ENCODE measurements at places on chromosomes 12 and 14.

DNA sequence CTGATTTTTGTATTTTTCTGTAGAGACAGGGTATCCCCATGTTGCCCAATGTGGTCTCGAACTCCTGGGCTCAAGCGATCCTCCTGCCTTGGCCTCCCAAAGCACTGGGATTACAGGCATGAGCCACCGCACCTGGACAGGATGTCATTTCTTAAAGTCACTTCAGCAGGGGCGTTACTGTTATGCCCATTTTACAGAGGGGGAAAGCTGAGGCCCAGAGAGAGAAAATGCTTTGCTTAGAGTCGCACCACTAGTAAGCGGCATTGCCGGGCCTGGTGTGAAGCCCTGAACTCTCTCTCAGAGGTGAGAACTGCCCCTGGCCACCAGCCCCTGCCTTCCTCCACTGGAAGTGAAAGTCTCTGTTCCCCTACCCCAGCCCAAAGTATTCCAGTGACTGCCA is 207.0 kb downstream of the PHETA1 start:
- no peak for DNase-seq

DNA sequence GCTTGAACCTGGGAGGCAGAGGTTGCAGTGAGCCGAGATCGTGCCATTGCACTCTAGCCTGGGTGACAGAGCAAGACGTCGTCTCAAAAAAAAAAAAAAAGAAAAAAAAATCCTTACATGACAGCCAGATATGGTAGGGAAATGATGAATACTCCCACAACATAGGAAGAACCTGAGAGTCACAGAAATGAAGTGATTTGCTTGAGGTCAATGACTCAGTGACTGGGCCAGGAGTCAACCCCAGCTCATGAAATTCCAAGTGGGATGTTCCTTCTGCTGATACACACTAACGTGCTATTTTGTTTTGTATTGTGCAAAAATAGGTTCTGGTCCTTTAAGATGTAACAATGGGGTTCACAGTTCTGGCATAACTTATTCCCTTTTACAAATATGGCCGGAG is 9.0 kb downstream of the RHOF start:
- no peak for DNase-seq

DNA sequence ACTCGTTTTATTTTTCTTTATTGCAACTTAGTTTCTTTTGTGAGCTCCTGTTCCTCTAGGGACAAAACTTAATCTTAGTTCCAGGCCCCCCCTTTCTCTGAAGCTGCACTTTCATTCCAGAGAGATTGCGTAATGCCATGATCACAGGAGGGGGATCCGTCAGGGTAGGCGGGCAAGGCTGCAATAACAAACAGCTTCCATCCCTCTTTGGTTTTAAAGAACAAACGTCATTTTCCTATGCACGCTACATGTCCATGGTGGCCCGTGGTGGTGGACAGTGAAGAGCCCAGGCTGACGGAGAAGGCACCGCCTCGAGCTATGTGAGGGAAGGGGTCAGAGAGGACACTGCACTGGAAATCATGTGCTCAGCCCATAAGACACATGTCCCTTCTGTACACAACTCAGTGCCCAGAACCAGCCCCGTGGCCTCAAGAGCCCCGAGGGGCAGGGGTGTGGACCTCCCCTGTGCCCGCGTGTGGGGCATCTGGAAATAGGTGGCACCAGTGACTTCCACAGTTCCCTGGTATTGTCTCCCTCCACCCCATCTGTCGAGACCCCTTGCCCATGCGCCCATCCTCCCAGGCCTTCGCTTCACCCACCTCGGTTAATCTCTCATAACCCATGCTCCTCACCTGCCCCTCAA is 161.4 kb downstream of the ADGRD1 start:
- DNase-seq: no peak

GRCh38 chr14:64730061-64730440 is 25.8 kb downstream of the PLEKHG3 start:
- DNase-seq: no peak

DNA sequence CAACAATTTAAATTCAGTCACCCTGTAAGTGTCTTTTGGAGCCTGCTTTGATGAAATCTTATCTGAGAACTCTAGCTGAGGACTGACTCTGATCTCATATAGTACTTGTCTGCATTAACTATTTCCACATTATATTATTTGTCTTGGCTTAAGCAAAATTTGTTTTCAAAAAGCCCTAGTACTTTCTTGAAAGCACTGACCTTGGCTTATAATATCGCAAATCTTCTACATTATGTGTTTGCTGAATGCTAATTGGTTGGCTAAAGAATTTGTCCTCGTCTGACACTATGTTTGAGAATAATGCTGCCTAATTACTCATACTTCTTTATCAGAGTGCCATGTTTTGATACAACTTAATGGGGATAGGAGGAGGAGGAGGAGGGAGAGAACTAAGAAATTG is 46.9 kb upstream of the FLRT2 start:
- DNase-seq: no peak

- DNase-seq: no peak
Measured at GRCh38 chr14:73272393-73272792, 35.1 kb downstream of the PAPLN start.

- DNase-seq: peak; percentile 63
Measured at GRCh38 chr14:24673059-24673458, 39.1 kb upstream of the GZMB start.

DNA sequence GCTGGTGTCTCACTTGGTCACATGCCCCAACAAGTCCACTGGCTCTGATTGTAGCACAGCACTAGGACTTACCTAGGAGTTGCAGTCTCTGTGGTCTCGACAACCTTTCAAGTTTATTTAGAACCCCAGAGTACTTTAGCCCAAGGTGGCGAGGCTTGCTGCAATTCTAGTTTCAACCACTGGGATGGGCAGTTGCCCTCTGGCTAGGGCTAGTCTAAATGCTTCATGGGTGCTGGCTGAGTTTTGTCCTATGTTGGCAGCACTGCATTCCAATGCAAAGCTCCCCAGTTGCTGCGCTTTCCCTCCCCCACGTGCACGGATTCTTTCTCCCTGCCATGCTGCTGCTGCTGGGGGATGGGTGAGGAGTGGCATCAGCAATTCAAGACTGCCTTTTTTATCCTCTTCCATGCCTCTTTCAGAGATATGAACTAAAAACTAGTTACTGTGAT is 207.9 kb downstream of the SYNE2 start:
- peak; percentile 6 for DNase-seq

- DNase-seq: no peak
Measured at GRCh38 chr12:103742349-103742932, 98.6 kb downstream of the NT5DC3 start.
